ENCODE measurements at places on chromosomes 2 and 18. TPM values are rescaled to one million over a fixed set of nuclear protein-coding genes. Genes with fewer than 3 reads are reported as not detected.
A peak's percentile ranks its signal among the peaks of the same experiment; 100 is the strongest.

The ATG4B gene
- 158 TPM for total RNA-seq

The LYPD1 gene
- total RNA-seq = not detected

The SRD5A2 gene
- not detected for total RNA-seq

DNA sequence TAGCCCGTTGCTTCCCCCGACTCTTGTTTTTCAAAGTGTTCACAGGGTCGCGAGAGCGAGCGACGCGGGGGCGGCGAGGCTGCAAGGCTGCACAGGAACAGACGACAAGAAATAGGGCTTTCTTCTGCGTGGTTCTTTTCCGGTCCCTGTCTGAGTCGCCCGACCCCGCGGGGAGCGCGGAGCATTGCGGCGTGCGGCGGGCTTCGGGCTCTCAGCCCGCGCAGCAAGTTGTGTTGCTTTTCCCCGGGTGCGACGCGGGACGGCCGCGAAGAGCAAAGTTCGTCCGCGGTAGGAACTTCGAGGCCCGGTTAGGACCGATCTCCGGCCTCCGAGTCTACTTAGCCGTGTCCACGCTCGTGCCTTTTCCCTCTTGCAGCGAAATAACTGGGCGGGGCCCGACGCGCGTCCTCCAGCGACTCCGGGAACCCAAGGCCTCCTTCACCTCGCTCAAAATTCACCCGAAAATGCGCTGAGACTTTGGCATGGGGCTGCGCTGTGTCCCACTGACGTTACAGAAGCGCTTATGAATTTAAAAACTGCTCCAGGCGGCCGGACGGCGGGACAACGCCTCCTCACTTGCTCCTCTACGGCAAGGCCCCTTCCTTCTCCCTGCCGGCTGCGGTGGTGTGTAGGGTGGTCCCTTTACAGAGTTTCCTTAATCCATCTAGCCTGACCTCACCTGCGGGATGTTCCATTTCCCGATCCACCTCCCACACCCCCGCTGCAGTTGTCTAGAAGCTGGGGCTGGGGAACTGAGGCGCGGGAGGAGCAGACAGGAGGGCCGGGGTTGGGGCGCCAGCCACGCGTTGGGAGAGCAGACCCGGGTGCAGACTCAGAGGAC lies 1.5 kb upstream of the BCL2L11 start:
- peak; percentile 35 for DNase-seq
- no peak overlapping the region for H3K27ac ChIP-seq
- peaks cover 5% of the 10 kb centered on the region for H3K36me3 ChIP-seq
- peaks cover 27% of the 10 kb centered on the region for H3K27me3 ChIP-seq
- peaks cover 65% of the 10 kb centered on the region for H3K4me1 ChIP-seq

GRCh38 chr2:27494284-27494943 lies 586 bp downstream of the FNDC4 start:
- no peak for DNase-seq
- peaks cover 33% of the 10 kb centered on the region for H3K27me3 ChIP-seq
- no peak overlapping the region for H3K4me3 ChIP-seq

DNA sequence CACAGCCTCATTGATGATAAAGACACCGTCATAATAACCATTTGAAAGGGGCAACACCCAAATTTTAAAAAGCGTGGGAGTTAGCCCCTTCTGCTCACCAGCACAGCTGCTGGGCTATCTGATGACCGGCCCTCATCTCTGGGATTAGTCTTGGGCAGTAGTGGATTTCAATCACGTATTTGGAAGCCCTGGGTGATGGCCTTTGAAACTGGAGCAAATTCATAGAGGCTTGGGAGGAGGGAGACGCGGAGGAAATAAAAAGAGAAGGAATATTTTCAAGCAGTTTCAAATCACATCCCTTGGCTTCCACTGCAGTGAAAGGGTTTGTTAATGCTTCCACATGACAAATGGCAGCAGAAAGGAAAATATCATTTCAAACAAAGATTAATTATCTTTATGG lies 357.8 kb downstream of the ZNF516 start:
- no peaks in the 10 kb centered on the region for H3K4me1 ChIP-seq
- H3K27me3 ChIP-seq = no peaks in the 10 kb centered on the region
- H3K27ac ChIP-seq = no peak overlapping the region
- no peaks in the 10 kb centered on the region for H3K36me3 ChIP-seq
- no peak for DNase-seq
- no peak overlapping the region for H3K4me3 ChIP-seq

GRCh38 chr2:35973132-35973736 lies 382.3 kb upstream of the CRIM1 start:
- DNase-seq = no peak
- no peak overlapping the region for H3K27ac ChIP-seq
- peaks cover 2% of the 10 kb centered on the region for H3K27me3 ChIP-seq
- H3K4me3 ChIP-seq = no peak overlapping the region
- no peaks in the 10 kb centered on the region for H3K4me1 ChIP-seq

DNA sequence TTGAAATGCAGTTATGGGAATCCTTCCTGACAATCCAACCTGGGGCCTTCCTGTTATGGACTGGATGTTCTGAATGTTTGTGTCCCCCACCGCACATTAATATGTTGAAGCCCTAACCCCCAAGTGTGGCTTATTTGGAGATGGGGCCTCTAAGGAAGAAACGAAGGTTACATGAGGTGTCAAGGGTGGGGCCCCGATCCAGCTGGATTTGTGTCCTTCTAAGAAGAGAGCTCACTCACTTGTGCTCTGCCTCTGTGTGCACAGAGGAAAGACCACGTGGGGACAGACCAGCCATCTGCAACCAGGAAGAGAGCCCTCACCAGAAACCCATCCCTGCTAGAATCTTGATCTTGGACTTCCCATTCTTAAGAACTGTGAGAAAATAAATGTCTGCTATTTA lies 44.4 kb downstream of the MAP3K19 start:
- no peak overlapping the region for H3K4me3 ChIP-seq
- H3K4me1 ChIP-seq = peaks cover 5% of the 10 kb centered on the region
- no peaks in the 10 kb centered on the region for H3K36me3 ChIP-seq
- H3K27me3 ChIP-seq = peaks cover 3% of the 10 kb centered on the region
- no peak overlapping the region for H3K27ac ChIP-seq
- no peak for DNase-seq

GRCh38 chr2:54624591-54625071 lies 98.8 kb upstream of the EML6 start:
- no peaks in the 10 kb centered on the region for H3K27me3 ChIP-seq
- DNase-seq = no peak
- no peaks in the 10 kb centered on the region for H3K4me1 ChIP-seq
- no peak overlapping the region for H3K27ac ChIP-seq
- H3K4me3 ChIP-seq = no peak overlapping the region

DNA sequence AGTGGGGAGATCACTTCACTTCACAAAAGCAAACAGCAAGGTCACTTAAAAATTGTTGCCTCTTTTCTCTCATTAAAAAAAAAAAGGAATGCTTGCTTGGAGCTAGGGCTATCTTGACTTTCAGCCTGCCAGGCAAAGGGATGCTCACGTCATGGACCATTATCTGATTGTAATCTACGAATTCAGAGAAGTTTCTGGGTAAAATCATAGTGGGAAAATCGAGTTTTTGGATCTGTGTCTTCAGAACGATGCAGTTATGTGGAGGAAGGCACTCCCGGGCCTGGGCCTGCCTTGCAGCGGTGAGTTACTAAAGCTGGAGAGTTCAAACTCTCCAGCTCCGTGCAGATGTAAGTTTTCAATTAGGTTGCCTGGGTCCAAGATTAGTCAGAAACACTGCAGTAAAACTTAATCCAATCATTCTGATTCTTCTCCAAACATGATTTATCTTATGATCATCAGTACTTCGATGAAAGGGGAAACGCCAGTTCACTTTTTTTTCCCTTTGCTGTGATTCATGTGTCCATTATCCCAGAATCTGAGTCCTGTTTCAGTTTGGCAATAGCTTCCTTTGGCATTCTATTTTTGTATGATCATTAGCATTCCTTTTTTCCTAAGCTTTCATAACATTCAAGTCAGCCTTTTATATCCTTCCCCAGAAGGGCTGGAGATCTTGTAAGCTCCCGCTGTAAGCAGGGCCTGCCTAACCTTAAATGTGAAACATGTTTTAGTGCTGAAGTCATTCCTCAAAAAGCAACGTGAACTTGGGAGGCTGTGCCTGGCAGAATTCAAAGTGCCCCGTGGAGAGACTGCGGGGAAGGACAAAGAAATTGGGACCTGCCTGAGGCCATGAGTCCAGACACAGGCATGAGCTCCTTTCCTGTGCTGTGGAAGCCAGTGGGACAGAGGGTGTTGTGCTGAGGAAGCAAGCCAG lies 119.3 kb upstream of the TWIST2 start:
- H3K4me1 ChIP-seq = no peaks in the 10 kb centered on the region
- H3K27me3 ChIP-seq = no peaks in the 10 kb centered on the region
- H3K36me3 ChIP-seq = no peaks in the 10 kb centered on the region

- H3K27me3 ChIP-seq = no peaks in the 10 kb centered on the region
- no peaks in the 10 kb centered on the region for H3K36me3 ChIP-seq
- no peak for DNase-seq
- no peak overlapping the region for H3K4me3 ChIP-seq
- H3K4me1 ChIP-seq = no peaks in the 10 kb centered on the region
These were observed 21.5 kb upstream of the PELI1 start for GRCh38 chr2:64165706-64166105.

- no peak overlapping the region for H3K27ac ChIP-seq
- peaks cover 18% of the 10 kb centered on the region for H3K36me3 ChIP-seq
These were observed 16.6 kb downstream of the RTP5 start for GRCh38 chr2:241885946-241886643.

DNA sequence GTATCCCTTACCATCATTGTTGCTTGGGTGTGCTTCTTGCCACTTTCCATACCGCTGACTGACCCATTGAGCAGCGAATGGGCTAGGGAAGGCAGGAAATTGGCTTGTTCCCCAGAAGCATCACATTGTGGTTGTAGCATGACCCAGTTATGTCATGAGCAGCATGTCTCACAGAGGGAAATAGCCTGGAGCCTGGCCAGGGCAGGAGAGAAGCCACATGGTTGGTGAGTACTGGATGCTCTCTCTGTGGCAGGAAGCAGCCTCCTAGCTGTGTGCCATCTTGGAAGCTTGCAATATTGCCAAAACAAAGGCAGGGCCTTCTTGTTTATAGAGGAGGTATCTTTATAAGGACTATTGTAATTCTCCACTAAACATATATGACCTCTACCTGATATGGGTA lies 482.6 kb downstream of the PIK3C3 start:
- no peak overlapping the region for H3K4me3 ChIP-seq
- no peak for DNase-seq
- no peak overlapping the region for H3K27ac ChIP-seq
- H3K36me3 ChIP-seq = no peaks in the 10 kb centered on the region
- H3K4me1 ChIP-seq = no peaks in the 10 kb centered on the region

- peaks cover 2% of the 10 kb centered on the region for H3K27me3 ChIP-seq
- no peak overlapping the region for H3K27ac ChIP-seq
- no peak overlapping the region for H3K4me3 ChIP-seq
- no peak for DNase-seq
- H3K4me1 ChIP-seq = no peaks in the 10 kb centered on the region
- no peaks in the 10 kb centered on the region for H3K36me3 ChIP-seq
These were observed 315.0 kb downstream of the PARD3B start for GRCh38 chr2:204860274-204860673.

DNA sequence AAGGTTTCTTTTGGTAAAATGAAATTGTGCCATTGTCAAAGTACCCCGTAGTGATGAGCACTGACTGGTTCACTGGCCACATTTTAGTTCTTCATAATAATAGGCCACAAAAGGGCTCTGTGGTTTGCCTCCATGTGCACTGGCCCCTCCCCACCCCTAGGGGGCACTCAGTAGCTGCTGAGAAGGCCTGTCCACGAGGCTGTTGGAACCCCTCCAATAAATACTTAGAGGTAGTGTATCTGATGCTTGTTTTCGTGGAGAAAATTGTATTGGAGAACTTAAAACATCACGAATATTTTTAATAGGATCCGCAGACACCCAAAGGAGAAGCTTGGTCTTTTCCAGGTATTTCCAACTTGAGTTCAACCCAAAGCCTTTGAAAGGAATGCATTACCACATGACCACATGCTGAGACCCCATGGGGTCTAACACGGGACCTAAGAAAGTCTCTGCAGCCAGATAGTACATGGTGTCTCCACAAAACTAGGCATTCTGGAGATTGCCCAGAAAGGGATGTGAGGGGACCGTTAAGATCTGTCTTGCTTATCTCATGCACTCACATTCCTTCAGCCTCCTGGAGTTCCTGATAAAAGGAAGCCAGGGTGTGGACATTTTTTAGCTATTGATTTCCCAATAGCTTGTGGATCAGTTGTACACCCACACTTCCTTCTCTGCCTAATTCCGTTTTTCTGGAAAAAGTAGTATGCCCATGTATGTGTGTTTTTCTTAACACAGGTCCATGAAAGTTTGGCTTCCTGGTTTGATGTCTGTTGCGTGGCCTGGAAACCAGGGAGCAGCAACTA lies 28.5 kb upstream of the NOSTRIN start:
- no peak overlapping the region for H3K4me3 ChIP-seq
- DNase-seq = peak; percentile 55
- no peaks in the 10 kb centered on the region for H3K36me3 ChIP-seq

- H3K4me1 ChIP-seq = peaks cover 28% of the 10 kb centered on the region
- H3K36me3 ChIP-seq = no peaks in the 10 kb centered on the region
- no peak overlapping the region for H3K27ac ChIP-seq
- H3K4me3 ChIP-seq = no peak overlapping the region
- DNase-seq = no peak
These were observed 7.7 kb upstream of the SATB2 start for GRCh38 chr2:199465390-199465789.

DNA sequence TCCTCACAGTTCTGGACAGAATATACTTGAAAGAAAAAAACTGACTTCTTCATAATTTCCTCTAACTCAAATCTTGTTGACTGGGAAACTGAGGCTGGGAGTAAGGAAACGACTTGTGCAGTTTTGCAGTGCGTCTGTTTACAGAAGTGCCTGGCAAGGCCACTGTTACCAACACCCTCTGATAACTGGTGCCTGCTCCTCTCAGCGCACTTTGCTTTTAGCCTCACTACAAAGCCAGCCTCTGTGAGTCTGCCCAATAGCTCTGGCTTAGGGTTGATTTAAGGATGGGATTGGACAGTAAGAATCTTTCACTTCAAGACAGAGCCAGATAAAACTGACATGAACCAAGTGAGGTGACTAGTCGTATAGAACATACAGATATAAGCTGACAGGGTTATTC lies 410.8 kb downstream of the PTPRM start:
- no peaks in the 10 kb centered on the region for H3K4me1 ChIP-seq
- no peak overlapping the region for H3K4me3 ChIP-seq
- no peak overlapping the region for H3K27ac ChIP-seq
- DNase-seq = no peak
- no peaks in the 10 kb centered on the region for H3K36me3 ChIP-seq

- H3K36me3 ChIP-seq = peaks cover 63% of the 10 kb centered on the region
- no peak for DNase-seq
- H3K4me3 ChIP-seq = no peak overlapping the region
- no peaks in the 10 kb centered on the region for H3K27me3 ChIP-seq
- H3K4me1 ChIP-seq = no peaks in the 10 kb centered on the region
These were observed 20.2 kb downstream of the TTC21B start for GRCh38 chr2:165933211-165933910.

DNA sequence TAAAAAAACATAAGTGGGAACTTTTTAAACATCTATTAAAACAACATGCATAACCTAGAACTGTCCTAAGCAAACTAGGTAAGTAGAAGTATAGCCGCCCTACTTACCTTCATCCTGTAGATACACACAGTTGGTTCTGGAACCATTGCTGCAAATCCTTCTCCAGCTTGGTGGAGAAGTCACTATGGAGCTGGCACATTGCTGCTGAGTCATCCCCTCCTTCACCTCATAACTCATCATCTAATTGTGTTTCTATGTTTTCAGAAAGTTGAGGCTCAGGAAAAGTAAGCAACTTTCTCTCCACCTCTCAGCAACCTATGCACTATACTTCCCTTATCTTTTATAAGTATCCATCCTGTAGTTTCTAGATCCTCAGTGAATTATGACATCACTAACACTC lies 269.8 kb upstream of the MMADHC start:
- no peaks in the 10 kb centered on the region for H3K27me3 ChIP-seq
- no peak overlapping the region for H3K27ac ChIP-seq
- no peaks in the 10 kb centered on the region for H3K36me3 ChIP-seq

- no peak overlapping the region for H3K4me3 ChIP-seq
- DNase-seq = no peak
- H3K27ac ChIP-seq = no peak overlapping the region
- H3K36me3 ChIP-seq = no peaks in the 10 kb centered on the region
- H3K27me3 ChIP-seq = no peaks in the 10 kb centered on the region
These were observed 342.4 kb downstream of the INSIG2 start for GRCh38 chr2:118430510-118431164.
